ENCODE measurements at places on chromosomes 11 and 22.

GRCh38 chr11:1087961-1088926 is 13.6 kb downstream of the MUC2 start:
- no peak for DNase-seq

- DNase-seq = no peak
These were observed 22.6 kb downstream of the TENM4 start for GRCh38 chr11:79418241-79418640.

DNA sequence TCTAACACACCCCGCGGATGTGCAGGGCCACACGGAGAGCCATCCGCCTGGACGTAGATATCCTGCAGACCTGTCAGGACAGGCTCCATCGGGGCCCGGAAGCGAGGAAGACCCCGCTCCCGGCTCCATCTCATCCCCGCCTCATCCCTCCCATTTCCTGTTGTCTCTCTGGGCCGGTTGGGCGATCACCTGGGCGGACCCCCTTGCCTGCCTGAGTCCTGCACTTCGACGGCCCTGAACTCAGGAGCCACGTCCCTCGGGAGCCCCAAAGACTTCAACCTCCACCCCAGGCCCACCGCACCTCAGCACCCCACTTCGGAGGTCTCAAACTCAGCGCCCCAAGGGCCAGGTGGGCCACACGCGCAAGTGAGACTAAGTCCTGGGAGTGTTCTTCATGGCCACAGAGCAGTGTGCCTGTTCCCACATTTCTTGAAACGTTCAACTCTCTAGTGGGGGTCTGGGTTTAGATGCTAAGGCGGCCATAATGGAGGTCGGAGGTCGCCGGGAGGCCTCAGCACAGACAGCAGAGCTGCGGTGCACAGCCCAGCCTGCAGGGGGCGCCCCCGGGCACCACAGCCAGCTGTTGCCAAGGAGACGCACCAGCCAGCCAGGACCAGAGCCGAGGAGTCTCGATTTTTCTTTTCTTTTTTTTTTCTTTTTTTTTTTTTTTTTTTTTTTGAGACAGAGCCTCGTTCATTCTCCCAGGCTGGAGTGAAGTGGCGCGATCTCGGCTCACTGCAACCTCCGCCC is 26.0 kb upstream of the FADD start:
- DNase-seq = no peak

GRCh38 chr11:112179601-112180000 is 4.3 kb downstream of the BCO2 start:
- no peak for DNase-seq

DNA sequence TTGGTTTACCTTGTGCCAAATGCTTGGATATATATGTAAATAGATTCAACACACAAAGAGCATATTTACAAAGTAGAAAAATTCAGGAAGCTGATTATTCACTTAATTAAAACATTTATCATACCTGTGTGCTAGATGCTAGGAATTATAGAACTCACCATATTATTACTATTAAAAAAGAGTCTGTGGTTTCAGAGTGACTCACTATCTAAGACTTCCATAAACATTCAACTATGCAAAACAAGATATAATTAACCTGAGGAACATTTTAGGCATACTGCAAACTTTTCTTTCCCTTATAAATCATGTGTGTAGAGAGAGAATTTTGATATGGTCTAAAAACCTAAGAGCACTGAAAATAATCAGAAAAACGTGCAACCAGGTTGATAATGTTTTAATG is 27.3 kb downstream of the CTSC start:
- no peak for DNase-seq

GRCh38 chr11:77617892-77618291 is 19.7 kb downstream of the CLNS1A start:
- DNase-seq = no peak

DNA sequence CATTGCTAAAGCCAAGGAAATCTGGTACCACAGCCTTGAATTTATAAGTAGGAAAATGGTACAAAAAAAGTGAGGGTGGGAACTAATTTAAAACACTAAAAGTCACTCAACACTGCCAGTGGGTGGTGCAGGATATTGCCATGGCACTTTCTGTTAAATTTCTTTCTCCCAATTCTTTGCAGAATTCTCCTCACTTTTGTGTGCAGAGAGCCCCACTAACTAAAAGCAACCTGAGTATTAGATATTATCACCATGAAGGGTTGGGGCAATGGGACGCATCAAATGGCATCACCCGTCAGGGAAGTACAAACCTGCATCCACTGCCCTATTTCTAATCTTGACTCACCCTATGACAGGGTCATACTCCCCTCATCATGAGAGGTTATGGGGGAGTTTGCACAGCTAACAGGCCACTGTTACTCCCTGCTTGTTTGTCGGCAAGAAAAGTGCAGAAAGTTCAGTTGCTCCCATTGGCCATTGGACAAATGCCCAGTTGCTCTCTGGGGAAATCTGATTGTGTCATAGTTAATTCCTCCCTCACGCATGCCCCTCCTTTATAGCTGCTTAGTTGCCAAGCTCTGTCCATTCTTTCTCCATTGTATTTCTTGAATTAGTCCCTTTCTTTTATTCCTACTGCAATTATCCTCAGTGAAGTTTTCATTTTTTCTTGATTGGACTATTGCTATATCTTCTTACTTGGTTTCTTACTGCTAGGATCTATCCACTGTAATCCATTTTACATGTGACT is 93.8 kb upstream of the BLID start:
- DNase-seq = no peak

DNA sequence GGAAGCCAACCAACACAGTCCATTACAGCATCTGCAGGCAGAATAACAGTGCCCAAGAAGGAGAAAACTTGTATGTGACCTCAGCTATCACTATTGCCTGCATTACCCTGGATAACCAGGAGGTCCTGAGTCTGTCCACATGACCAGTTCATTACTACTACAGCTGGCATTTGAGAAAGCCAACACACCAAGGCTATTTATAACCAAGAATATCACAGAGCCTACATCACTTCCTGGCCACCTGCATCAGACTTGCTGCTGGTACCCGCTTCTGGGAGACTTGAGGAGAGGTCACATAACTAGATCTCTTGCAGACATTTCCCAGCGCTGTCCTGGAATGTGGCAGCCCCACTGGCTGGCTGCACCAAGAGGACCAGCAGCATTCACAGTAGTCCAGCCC is 11.1 kb upstream of the OR56B4 start:
- DNase-seq = no peak

- DNase-seq = no peak
These were observed 592 bp upstream of the CTSC start for GRCh38 chr11:88337987-88338668.

GRCh38 chr11:90213322-90213721 is 9.5 kb downstream of the CHORDC1 start:
- no peak for DNase-seq

DNA sequence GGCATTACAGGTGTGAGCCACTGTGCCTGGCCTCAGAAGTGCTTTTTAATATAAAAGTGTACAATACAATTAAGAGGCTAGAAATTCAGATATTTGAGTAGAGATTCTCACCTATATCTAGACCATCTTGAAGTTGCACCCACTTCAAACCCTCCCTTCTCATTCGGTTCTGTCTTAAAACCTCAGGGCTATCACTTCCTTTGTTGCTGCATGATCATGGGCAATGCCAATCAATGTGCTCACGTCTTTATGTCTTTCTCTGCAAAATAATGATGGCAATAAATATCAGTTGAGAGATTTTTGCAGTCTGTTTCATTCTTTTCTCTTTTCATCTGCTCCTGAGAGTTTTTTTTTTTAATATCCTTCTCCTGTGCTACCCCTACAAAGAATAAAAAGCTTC is 9.3 kb upstream of the NUP160 start:
- DNase-seq = no peak

DNA sequence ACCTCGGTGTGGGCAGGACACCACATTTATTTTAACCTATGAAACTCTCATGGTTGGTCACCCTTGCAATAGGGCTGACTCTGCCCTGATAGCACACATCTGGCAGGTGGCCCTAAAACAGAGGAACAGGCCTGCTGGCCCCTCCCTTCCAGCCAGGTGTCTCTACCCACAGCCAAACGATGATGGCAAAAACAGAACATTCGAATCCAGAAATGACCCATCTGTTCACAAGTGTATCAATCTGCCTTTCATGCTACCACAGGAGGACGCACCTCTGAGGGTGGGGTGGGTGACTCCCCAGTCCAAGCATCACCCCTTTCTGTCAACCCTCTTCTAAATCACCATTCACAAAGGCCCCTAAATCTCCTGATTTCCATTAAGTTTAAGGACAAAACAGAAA is 118.1 kb downstream of the ETS1 start:
- DNase-seq = no peak

- DNase-seq = no peak
These were observed 134.8 kb downstream of the EHF start for GRCh38 chr11:34755671-34756070.

- DNase-seq = no peak
These were observed 75.9 kb downstream of the PHF21B start for GRCh38 chr22:44933666-44934453.

- DNase-seq = peak; percentile 25
These were observed 1080.8 kb upstream of the TENM4 start for GRCh38 chr11:80521592-80521991.

GRCh38 chr11:57349491-57350274 is 11.5 kb downstream of the P2RX3 start:
- DNase-seq = peak; percentile 14

DNA sequence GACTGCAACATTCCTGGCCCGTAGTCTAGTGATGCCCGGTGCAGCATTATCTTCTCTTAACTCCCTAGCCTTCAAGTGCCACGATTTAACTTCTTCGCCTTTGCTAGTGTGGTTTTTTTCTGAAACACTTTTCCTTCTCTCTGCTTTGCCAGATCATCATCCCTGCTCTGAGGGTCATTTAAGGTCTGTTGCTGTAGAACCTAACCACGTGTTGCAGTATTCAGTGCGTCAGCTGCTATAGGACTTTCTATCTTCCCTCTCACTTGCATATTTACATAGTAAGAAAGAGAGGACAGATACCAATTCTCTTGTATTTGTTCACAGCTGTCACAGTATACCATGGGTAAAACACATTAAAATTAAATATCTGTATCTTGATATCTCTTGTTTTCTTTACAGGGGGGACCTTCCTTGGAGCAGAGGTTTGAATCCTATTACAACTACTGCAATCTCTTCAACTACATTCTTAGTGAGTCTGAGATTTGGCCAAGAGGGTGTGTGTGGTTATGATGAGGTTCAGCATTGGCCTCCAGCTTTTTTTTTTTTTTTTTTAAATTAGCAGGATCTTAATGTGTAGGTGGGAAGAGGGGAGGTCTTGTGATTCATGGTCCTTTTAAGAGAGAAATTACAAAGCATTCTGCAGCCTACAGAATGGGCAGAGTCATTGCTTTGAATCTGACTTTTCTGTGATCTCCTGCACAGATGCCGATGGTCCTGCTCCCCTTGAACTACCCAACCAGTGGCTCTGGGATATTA is 13.5 kb downstream of the EIF3L start:
- no peak for DNase-seq

DNA sequence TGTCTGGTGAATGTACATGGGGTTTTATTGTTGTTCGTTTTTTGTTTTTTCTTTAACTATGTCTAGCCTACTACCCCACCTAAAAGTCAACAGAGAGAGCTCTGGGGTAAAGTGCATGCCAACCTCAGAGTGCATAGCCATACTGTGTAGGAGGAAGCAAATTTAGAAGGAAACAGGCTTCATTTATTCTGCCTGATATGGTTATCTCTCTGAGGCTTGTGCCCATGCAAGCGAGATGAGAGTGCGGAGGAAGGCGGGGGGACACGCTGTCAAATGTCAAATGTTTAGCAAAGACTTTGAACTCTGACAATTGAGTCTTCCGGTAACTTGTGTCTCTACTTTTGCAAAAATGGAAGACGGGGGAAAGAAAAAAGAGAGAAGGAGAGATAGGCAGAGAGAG is 295.5 kb downstream of the ETS1 start:
- no peak for DNase-seq

DNA sequence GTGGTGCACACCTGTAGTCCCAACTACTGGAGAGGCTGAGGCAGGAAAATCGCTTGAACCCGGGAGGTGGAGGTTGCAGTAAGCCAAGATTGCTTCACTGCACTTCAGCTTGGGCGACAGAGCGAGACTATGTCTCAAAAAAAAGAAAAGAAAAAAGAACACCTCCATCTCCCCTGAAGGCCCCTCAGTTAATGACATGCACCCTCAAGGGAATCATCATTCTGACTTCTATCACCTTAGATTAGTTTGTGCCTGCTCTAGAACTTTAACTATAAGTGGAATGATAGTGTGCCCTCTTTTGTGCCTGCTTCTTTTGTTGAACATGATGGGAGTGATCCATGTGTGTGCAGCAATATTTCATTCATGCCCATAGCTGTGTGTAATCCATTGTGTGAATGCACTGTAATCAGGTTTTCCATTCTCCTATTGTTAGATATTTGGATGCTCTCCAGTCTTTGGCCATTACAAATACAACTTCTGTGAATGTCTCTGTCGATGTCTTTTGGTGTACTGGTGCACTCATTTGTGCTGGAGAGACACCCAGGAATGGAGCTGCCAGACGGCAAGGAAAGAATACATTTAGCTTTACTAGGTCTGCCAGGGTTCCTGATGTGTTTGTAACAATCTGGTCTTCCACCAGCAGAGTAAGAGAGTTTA is 883 bp upstream of the VPREB3 start:
- DNase-seq = no peak

DNA sequence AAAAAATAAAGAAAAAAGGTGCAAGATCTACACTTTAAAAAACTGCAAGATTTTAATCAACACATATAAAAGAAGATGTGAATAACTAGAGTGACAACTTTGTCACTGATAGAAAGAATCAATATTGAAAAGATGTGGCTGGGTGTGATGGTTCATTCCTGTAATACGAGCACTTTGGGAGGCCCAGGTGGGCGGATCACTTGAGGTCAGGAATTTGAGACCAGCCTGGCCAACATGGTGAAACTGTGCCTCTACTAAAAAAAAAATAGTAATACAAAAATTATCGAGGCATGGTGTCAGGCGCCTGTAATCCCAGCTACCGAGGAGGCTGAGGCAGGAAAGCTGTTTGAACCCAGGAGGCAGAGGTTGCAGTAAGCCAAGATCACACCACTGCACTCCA is 21.0 kb upstream of the FBLN1 start:
- DNase-seq = no peak

- DNase-seq = no peak
These were observed 88.7 kb downstream of the STIM1 start for GRCh38 chr11:3944198-3944597.

GRCh38 chr11:35343033-35343598 is 76.2 kb downstream of the SLC1A2 start:
- no peak for DNase-seq

GRCh38 chr22:19576460-19577421 is 52.5 kb upstream of the CLDN5 start:
- no peak for DNase-seq

DNA sequence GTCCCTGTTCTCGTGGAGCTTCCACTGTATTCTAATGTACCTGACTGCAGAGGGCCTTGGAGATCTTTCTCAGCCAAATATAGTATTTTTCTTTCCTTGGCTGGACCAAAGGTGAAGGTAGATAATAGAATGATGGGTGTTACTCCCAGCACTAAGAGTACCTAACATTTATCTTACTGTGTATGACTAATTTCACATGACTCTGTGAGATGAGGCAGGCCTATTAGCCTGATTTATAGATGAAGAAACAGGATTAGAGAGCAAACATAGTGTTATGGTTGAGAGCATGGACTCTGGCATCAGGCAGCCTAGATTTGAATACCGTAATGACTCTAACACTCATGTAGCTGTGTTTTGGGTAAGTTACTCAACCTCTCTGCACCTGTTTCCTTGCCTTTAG is 2.7 kb downstream of the ACO2 start:
- DNase-seq = no peak

- peak; percentile 87 for DNase-seq
These were observed 554.2 kb downstream of the NTM start for GRCh38 chr11:131924457-131925201.

Measured in kidney epithelial cell (primary cell).